ENCODE measurements at places on chromosomes 7 and 10.

DNA sequence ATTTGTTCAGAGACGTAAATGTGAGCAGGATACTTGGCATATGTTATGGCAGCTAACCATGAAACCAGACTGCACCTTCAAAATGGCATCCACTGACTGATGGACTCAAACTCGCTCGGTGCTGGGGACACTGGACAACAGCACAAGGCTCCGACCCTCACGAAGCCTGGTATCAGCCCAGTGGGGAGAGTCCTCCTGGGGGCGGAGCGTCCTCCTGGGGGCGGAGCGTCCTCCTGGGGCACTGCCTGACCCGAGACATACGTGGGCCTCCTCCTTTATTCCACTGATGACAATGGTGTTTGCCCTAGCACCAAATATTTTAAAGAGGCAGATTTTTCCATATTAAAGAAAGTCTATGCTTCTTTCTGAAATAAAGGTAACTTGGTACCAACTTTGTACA lies 39.5 kb downstream of the ESYT2 start:
- DNase-seq, result no peak

GRCh38 chr7:109901926-109902325 lies 1189.0 kb upstream of the LRRN3 start:
- DNase-seq, result no peak

- no peak for DNase-seq
Observed at GRCh38 chr7:43658718-43659548, 70.4 kb downstream of the COA1 start.

DNA sequence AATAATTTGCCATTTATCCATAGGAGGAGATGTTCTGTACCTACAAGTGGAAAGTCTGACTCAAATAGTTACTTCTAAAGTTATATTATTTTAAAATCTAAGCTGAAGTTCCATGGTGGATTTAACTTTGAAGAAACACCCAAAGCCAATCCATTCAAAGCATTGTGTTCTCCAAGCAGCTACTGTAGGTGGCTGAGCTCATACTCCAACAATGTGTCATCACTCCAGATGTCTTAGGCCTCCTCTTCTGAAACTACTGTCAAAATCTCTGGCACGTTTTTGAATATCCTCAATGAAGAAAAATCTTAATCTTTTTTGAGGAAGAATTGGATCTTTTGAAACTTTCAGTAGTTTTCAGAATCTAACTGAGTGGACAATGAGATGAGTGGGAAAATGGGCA lies 169.1 kb downstream of the PTEN start:
- no peak for DNase-seq

GRCh38 chr7:17405786-17406185 lies 107.3 kb downstream of the AHR start:
- DNase-seq, result no peak

GRCh38 chr10:132527339-132528063 lies 10.1 kb upstream of the INPP5A start:
- no peak for DNase-seq
